ENCODE measurements at places on chromosomes 7 and 10. TPM values are rescaled to one million over a fixed set of nuclear protein-coding genes. Genes with fewer than 3 reads are reported as not detected.

Gene AKR1C2
- polyA plus RNA-seq: 8.6 TPM

Gene CNTNAP2
- 21.2 TPM for polyA plus RNA-seq

Gene LMBR1
- polyA plus RNA-seq: 44.7 TPM

Gene EN2
- polyA plus RNA-seq: 0.06 TPM

Gene ZNF853
- 16.8 TPM for polyA plus RNA-seq

Gene OR2A42
- polyA plus RNA-seq: 1.5 TPM

Gene EEPD1
- 6.1 TPM for polyA plus RNA-seq

Gene H2BK1
- polyA plus RNA-seq: not detected

Gene SCIN
- 137 TPM for polyA plus RNA-seq

Gene BICC1
- polyA plus RNA-seq: 90.1 TPM

Gene GDF2
- not detected for polyA plus RNA-seq

Gene CSGALNACT2
- 18.8 TPM for polyA plus RNA-seq

Gene CHAT
- not detected for polyA plus RNA-seq

Gene METTL27
- 8.8 TPM for polyA plus RNA-seq

Gene PPA1
- polyA plus RNA-seq: 112 TPM
